ENCODE measurements at places on chromosomes 3 and 15. TPM values are rescaled to one million over a fixed set of nuclear protein-coding genes. Genes with fewer than 3 reads are reported as not detected.

Gene CYP1A1
- total RNA-seq: 11.4 TPM

Gene VEPH1
- not detected for total RNA-seq

Gene ONECUT1
- not detected for total RNA-seq

Gene ALDH1A3
- not detected for total RNA-seq

Gene ZNF620
- 4.3 TPM for total RNA-seq

Gene DCP1A
- 35.4 TPM for total RNA-seq

Gene MYL3
- total RNA-seq: not detected

Gene LINGO1
- not detected for total RNA-seq

Gene TEX55
- total RNA-seq: not detected

Gene PCOLCE2
- not detected for total RNA-seq

Gene MST1
- 11.8 TPM for total RNA-seq

DNA sequence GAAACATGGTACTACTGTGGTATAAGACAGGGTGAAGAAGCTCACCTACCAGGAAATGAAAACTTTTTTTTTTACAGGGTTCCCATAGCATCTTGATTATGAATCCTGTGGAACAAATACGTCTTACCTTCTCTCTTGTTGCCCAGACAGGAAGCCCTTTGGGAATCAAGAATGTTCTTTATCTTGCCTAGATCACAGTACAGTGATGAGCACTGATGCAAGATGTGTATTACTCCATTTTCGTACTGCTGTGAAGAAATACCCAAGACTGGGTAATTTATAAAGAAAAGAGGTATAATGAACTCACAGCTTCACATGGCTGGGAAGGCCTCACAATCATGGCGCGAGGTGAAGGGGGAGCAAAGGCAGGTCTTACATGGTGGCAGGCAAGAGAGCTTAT is 281.3 kb downstream of the UBE2E2 start:
- no peak for DNase-seq

DNA sequence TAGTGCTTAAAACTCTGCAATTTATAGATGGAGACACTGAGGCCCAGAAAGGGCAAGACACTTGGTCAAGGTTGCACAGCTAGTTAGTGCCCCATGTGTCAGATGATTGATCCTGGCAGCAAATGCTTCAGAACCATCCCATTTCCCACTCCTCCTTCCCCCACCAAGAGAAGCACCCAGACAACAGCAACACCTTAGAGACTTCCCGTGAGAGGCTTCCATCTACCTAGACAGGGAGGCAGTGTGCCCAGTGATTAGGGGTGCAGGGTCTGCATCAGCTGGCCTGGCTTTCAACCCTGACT is 77.6 kb downstream of the CORO2B start:
- DNase-seq: no peak

DNA sequence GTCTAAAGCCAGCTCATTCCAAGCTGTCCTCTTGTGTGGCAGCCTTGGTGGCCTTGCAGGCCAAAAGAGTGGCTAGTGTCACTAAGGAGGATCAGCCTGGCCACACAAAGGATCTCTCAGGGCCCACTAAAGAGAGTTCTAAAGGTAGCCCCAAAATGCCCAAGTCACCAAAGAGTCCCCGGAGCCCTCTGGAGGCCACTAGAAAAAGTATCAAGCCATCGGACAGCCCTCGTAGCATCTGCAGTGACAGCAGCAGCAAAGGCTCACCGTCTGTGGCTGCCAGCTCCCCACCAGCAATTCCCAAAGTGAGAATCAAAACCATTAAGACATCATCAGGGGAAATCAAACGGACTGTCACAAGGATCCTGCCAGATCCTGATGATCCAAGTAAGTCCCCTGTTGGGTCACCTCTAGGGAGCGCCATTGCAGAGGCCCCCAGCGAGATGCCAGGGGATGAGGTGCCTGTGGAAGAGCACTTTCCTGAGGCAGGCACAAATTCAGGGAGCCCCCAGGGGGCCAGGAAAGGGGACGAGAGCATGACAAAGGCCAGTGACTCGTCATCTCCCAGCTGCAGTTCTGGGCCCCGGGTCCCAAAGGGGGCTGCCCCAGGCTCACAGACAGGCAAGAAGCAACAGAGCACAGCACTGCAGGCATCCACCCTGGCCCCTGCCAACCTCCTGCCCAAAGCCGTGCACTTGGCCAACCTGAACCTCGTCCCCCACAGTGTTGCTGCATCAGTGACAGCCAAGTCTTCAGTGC is 33.5 kb upstream of the ALPK3 start:
- no peak for DNase-seq

GRCh38 chr3:5466717-5467116 is 279.2 kb downstream of the EDEM1 start:
- DNase-seq: no peak

- no peak for DNase-seq
Measured at GRCh38 chr3:42067326-42067725, 23.8 kb upstream of the TRAK1 start.

DNA sequence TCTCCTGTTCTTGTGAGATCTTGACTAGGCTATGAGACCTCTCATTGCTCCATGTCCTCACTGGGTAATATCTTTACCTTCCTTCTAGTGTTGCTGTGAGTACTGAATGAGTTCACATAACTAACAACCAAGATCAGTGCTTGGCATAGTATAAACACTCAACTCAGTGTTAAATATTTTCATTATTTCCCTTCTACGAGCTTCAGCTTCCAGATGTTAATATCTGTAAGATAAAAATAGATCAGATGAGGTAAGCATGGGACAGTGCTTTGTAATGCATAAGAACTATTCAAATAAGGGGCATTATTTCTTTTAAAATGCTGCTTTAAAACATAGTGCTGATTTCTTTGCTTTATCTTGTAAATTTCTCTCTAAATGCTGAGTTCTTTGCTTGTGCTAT is 130.8 kb downstream of the DIPK2A start:
- DNase-seq: no peak

- no peak for DNase-seq
Measured at GRCh38 chr3:179719048-179719734, 66.4 kb downstream of the USP13 start.

DNA sequence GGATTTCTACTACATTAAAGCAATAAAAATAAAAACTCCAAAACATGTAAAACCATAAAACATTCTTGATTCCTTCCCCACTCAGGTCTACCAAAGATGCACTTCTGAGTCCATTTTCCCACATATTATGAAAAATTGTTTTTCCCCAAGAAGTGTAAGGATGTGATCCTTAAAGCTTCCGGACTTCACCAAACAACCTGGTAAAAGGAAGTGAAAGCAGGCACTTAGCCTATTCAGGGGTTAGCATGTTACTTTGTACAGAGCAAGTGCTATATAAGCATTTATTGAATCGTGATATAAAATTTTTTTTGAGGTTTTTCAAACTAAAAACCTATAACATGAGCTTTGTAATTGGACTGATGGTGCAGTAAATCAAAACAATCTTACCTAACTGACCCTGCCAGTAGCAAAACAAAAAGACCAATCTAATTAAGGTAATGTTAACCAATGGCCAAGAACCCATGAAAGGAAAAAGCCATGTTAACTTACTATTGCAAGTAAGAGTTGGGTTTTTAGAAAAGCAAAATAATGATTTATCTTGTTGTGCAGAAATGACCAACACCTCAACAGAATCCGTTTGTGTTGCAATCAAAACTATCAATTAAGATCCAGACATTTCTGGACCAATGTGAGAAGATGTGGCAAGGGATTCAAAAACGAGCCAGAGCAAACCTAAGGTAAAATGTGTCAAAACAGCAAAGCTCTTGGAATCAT is 1.8 kb downstream of the SETD2 start:
- no peak for DNase-seq

DNA sequence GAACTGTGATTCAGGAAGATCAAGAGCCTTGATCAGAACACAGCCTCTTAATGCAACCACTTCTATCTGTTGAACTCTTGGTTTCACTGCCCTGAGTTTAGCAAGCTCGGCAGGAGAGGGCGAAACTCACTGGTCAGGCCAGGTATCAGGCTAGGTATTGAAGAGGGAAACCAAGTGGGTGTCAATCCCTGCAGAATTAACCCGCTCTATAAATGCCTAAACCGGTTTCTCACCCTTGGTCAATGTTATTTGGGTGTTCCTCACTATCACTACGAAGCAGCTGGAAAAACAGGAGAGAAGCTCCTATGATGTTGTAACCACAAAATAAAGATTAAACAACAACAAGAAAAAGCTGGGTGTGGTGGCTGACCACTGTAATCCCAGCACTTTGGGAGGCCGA is 23.9 kb downstream of the LIPH start:
- DNase-seq: no peak

- no peak for DNase-seq
Measured at GRCh38 chr3:65945480-65945879, 93.2 kb downstream of the MAGI1 start.

DNA sequence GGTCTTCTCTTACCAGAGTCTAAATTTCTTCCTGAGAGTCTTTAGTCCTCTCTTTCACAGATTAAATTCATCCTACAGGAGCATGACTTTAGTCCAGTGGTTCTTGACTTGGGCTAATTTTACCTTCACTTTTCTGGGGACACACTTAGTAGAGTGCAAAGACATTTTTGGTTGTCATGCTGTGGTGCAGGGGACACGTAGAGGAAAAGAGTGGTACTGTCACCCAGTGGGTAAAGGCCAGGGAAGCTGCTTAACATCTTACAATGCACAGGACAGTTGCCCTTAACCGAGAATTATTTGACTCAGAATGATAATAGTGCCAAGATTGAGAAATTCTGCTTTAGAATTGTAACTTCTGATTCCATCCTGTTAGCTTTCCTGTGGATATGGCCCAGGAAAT is 772.5 kb upstream of the GRM7 start:
- no peak for DNase-seq

GRCh38 chr15:96327155-96327741 is 3.3 kb upstream of the NR2F2 start:
- DNase-seq: no peak

DNA sequence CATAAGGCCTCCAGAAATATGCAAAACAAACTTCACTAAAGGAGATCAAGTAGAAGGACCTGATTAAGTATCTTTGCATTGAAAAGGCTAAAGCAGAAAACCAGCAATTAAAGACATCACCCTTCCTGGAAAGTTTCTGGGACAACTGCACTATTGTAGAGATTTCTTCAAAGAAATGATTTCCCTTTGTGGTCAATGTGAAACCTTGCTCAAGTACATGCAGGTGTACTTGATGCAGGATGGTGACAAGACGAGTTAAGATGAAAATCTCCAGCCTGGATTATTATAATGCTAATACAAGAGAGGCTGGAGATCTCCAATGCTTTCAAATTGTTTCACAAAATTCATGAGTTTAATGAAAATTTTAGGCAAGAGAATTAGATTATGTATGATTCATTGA is 208.4 kb downstream of the TIGIT start:
- DNase-seq: no peak

DNA sequence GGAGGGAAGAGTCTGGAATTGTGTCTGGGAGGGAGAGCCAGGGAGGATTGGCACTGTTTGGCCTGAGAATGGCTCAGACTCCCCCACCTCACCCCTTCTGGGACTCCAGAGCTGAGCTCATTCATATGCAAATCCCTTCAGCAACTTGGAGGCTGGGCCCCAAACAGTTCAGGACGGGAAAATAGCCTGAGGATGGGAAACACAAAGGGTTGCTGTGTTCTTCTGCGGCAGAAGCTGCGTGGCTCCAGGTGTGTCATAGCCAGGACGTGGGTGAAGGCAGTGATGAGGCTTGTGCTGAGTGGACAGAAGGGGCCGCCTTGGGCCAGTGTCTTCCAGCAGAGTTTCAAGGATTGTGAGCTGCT is 16.6 kb downstream of the MASP1 start:
- no peak for DNase-seq

- DNase-seq: no peak
Measured at GRCh38 chr15:51837792-51838251, 8.4 kb downstream of the TMOD3 start.

Measured in activated naive CD4-positive, alpha-beta T cell treated with anti-CD3 and anti-CD28 coated beads, Interleukin-2, amount 50 U/mL, for 72 hours (primary cell).